ENCODE measurements at places on chromosomes 7 and 10. TPM values are rescaled to one million over a fixed set of nuclear protein-coding genes. Genes with fewer than 3 reads are reported as not detected.

Gene SAMD9
- 8.6 TPM for total RNA-seq

Gene TRAPPC14
- total RNA-seq = 17.5 TPM

Gene GPR26
- total RNA-seq = under 0.01 TPM

Gene NPSR1
- under 0.01 TPM for total RNA-seq

Gene EN2
- not detected for total RNA-seq

Gene CLIP2
- 72.2 TPM for total RNA-seq

Gene IL6
- under 0.01 TPM for total RNA-seq

Gene HECTD2
- total RNA-seq = 1.1 TPM

Gene C7orf57
- 0.27 TPM for total RNA-seq

Gene TYW1B
- 6.7 TPM for total RNA-seq

Gene HTRA1
- total RNA-seq = under 0.01 TPM

Gene HBP1
- 75.7 TPM for total RNA-seq

Gene CREB5
- 20.7 TPM for total RNA-seq

Gene CYP2C19
- not detected for total RNA-seq

Gene STYXL1
- 29.1 TPM for total RNA-seq

Gene AASS
- total RNA-seq = 17.2 TPM

Gene HMX3
- not detected for total RNA-seq

Gene DLX5
- not detected for total RNA-seq

Gene GIMAP7
- 16.7 TPM for total RNA-seq

All from hematopoietic multipotent progenitor cell (in vitro differentiated cells).